ENCODE measurements at places on chromosomes 12 and 14.

GRCh38 chr12:104413330-104413729, 43.4 kb upstream of the CHST11 start:
- no peak for DNase-seq

DNA sequence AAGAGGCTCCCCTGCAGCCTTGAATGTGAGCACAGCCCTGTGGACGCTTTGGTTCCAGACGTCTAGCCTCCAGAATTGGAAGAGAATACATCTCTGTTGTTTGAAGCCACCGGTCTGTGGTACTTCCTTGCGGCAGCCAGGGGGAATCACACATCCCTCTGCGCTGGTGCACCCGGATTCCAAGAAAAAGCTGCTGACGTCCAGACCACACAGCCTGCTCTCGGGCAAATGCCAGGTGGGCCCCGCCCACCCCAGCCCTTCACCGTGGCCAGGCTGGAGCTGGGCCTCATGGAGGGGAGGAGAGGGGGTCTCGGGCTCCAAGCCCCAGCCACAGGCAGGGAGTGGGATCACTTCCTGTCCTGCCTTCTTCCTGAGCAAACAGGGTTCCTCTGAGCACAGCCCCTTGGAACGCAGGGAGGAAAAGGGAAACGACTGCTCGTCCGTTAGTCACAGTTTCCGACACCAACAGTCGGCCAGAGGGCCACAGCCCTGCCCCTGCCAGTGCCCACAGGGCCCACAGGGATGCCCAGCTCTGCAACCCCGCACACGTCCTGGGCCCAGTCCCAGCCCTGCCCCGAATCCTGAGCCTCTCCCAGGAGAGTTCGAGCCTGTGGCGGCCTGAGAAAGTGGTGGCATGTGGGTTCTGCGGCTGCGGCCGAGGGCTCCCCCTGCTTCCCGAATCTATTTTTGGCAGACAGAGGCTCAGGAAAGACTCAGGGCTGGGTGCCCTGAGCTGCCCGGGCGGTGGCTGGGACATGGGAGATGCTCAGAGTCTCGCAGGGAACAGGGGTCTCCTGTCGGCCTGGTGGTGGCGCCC, 85.3 kb downstream of the RFLNA start:
- no peak for DNase-seq

GRCh38 chr14:23550131-23550811, 1.3 kb downstream of the ZFHX2 start:
- no peak for DNase-seq

- peak; percentile 85 for DNase-seq
Observed at GRCh38 chr12:47820631-47821345, 1.1 kb upstream of the HDAC7 start.

- no peak for DNase-seq
Observed at GRCh38 chr12:50058743-50059312, 1.4 kb downstream of the ASIC1 start.

DNA sequence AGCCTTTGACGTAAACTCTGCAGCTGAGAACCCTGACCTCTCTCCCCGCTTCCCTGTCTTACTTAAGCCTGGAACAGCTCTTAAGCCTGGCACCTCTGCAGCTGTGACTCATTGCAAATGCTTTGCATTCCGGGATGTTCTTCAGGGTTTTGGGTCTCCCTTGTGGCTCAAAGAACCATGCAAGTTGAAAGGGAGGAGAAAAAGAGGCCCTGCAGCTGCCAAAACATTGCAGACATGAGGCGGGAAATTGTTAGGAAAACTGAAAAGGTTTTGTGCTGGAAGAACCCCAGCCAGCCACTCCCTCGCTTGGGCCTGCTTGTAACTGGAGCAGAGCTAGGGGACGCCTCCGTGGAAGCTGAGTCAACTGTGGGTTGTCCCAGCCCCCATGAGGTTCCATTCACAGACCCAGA, 60.2 kb upstream of the FERMT2 start:
- DNase-seq: peak; percentile 48

GRCh38 chr12:45174595-45174994, 41.3 kb upstream of the ANO6 start:
- no peak for DNase-seq

- no peak for DNase-seq
Observed at GRCh38 chr12:110907583-110907982, 12.8 kb downstream of the MYL2 start.

DNA sequence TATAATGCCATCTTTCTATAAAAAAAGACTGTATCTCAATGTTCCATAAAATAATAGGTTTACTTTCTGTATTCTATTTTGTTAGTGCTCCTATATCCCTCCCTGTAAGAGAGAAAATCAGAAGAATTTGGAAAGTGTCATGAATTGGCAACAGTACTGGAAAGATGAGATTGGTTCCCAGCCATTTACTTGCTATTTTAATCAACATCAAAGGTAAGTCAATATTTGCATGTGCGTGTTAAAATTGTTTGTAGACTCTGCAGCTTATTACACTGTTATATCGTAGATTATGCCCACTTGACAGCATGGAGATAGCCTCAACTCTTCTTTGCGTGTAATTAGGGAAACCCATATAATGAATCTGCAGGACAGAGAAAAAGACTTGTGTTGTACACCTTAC, 34.0 kb downstream of the KCNMB4 start:
- DNase-seq: no peak

DNA sequence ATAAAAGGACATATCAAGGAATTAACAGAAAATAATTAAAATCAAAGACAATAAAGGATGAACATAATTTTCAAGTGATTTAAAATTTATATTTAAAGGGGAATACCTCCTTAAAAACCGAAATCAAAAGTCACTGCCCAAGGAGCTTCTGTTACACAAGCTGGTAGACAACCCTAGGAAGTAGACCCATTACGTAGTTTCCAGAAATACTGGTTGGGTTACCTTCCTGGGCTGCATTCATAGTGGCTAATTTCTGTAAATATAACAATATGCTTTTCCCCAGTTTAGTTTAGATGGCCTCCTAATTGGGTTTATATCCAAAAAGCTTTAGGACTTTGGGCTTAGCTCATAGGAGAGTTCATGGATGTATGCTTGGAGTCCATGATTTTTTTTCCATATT, 2.1 kb upstream of the EDDM3A start:
- DNase-seq: no peak

- DNase-seq: no peak
Observed at GRCh38 chr12:125071456-125071855, 6.2 kb downstream of the AACS start.

DNA sequence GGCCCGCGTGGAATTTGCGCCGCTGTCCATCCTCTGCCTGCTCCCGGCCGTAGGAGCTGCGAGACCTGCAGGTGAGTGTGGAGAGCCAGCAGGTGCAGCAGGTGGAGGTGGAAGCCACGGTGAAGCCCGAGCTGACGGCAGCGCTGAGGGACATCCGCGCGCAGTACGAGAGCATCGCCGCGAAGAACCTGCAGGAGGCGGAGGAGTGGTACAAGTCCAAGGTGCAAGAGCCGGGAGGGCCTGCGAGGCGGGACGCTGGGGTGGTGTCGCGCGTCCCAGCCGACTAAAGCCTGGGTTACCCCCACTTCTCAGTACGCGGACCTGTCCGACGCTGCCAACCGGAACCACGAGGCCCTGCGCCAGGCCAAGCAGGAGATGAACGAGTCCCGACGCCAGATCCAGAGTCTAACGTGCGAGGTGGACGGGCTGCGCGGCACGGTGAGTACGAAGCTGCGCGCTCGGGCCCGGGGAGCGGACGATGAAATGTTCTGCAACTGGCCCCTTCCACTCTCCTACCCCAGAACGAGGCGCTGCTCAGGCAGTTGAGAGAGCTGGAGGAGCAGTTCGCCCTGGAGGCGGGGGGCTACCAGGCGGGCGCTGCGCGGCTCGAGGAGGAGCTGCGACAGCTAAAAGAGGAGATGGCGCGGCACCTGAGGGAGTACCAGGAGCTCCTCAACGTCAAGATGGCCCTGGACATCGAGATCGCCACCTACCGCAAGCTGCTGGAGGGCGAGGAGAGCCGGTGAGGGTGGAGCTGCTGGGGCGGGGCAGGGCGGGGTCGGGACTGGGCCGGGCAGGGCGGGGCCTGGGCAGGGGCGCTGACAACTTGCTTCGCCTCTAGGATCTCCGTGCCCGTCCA, 2.1 kb downstream of the PRPH start:
- no peak for DNase-seq

GRCh38 chr12:124904306-124905098, 9.9 kb downstream of the UBC start:
- DNase-seq: peak; percentile 82

- no peak for DNase-seq
Observed at GRCh38 chr12:128786741-128787391, 36.9 kb downstream of the SLC15A4 start.

DNA sequence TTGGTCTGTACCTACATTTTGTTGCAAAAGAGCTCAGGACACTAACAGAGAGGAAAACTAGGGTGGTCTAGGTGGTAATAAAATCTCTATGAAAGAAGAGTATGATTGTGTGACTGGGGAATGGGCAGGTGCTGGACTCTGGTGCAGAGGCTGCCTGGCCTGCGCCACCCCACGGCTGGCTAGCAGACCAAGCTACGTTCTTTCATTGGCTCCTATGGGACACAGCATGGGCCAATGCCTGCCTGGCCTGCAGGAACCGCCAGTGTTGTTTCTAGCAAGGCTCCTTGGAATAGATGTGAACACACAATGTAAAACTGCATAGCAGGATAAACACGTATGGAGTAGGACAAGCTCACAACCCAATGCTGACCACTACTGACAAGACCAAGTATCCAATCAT, 51.7 kb upstream of the CORO1C start:
- DNase-seq: no peak

DNA sequence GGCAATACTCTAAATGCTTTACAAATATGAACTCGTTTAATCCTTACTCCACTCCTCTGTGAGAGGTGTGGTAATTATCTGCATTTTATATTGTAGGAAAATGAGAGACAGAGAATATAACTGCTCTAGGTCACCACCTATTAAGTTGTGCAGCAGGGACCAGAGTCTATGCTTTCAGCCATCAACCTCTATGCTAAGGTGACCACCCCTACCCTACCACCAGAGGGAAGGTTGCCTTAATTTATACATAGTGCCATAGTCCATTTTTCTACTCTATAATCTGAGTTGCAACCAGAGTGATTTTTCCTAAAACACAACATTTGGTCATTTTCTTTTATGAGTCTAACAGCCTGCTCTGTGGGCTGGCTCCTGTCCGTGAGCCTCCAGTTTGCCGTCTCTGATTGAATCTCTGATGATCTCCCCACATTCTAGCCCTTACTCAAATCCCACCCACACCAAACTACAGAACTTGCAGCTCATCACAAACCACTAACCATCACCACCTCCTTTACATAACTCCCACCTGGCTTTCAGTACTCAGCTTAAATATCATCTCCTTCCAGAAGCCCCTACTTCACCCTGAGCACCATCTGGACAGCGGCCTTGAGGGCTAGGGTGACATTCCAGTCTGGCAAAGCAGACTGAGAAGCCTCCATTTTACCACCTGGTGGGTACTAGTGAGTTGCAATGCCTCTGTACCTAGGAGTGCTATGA, 126.6 kb downstream of the PPM1H start:
- no peak for DNase-seq

DNA sequence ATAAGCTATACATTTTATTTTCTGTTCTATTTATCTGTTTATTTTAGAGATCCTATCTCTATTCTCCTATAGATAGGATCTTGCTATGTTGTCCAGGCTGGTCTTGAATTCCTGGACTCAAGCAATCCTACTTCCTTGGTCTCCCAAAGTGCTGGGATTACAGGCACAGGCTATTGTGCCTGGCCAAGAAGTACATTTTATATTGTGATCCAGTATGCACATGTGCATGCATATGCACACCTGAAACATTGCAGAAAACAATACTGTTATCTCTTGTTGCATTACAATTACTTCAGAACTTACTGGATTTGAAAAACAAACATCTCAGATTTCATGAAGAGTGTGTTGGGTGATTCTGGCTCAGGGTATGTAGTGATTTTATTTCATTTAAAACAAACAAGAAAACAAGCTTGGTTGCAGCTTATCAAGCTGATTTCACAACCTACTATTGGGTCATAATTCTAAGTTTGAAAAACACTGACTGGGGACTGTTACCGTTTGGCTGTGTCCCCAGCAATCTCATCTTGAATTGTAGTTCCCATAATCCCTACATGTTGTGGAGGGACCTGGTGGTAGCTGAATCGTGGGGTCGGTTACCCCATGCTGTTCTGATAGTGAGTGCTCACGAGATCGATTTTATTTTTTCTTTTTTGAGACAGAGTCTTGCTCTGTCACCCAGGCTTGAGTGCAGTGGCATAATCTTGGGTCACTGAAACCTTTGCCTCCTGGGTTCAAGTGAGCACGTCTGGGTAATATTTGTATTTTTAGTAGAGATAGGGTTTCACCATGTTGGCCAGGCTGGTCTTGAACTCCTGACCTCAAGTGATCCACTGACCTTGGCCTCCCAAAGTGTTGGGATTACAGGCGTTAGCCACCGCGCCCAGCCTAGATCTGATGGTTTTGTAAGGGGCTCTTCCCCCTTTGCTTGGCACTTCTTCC, 31.3 kb downstream of the ERC1 start:
- no peak for DNase-seq

GRCh38 chr12:80565271-80565670, 121.2 kb downstream of the PTPRQ start:
- DNase-seq: no peak

- DNase-seq: no peak
Observed at GRCh38 chr12:126847005-126847629, 1419.9 kb upstream of the TMEM132C start.

GRCh38 chr14:38387821-38388220, 131.9 kb upstream of the CLEC14A start:
- DNase-seq: no peak

GRCh38 chr12:124893792-124894516, 20.5 kb downstream of the UBC start:
- DNase-seq: no peak

DNA sequence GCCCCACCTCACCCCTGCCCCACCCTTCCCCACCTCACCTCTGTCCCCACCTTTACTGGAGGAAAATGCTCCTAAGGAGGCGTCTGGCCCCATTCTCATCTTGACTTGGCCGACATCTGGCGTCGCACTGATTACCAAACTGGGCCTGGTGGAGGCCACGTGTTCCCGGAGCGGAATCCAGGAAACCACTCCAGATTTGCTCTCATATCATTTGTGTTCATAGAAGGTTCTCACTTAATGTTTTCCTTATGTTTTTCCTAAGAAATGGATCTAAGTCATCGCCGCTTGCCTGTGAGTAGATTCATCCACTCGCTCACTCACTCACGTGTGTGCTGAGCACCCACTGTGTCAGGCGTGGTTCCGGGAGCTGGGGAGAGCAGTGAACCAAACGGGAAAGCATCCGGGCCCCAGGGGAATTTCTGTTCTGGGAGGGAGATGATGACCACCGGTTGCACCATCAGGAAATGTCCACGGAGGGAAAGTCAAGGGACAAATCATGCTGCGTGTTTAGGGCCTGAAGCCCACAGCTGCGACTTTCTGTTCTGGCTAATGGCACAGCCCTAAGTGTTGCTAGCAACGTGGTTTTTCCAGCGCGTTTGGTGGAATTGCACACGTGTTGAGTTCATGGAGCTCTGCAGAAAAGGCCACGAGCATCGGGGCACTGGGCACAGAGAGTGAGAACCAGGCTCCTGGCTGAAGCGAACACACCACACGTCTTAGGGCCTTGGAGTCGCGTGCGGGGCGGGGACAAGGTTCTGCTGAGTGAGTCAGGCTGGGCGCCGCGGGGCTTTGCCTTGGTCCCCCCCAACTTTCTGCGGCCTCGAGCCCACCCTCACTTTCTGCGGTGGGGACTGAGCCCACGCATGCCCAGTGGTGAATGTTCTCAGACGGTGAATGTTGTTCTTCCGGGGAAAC, 57.7 kb downstream of the ADGRD1 start:
- no peak for DNase-seq

Data from breast epithelium (tissue), 4 donors.